ENCODE measurements at places on chromosomes 7 and 10.

- DNase-seq = no peak
Measured at GRCh38 chr7:129827467-129827990, 125.2 kb downstream of the UBE2H start.

- no peak for DNase-seq
Measured at GRCh38 chr7:33287738-33288137, 158.4 kb downstream of the BBS9 start.

DNA sequence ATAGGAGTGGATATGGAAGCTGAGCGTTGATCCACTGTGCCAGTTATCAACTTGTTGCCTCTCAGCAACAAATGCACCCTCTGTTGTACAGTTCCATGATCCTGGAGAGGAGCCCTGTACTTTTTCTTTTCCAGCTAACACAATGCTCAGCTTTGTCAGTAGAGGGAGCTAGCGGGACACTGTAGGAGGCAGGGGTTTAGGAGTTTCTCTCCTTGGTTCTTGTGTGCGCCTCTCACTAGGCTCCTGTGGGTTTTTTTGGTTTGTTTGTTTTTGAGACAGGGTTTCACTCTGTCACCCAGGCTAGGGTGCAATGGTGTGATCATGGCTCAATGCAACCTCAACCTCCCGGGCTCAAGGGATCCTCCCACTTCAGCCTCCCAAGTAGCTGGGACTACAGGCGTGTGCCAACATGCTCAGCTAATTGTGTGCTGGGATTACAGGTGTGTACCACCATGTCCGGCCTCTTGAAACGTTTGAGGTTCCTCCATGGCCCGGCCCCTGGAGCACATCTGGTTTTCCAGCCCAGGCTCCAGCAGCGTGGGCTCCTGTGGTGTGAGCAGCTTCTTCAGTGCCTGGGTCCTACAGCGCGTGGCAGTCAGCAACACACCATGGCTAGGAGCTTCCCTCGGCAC lies 12.0 kb upstream of the MARVELD1 start:
- no peak for DNase-seq

- no peak for DNase-seq
Measured at GRCh38 chr10:14658331-14659127, 116.2 kb downstream of the FAM107B start.

- DNase-seq = peak; percentile 95
Measured at GRCh38 chr7:108455998-108456677, at the start of gene NRCAM. TSS of gene NRCAM (minus strand) at chr7:108456436. CDS start at chr7:108240064, 216,372 bp downstream.

GRCh38 chr7:137235434-137235833 lies 108.1 kb downstream of the PTN start:
- DNase-seq = no peak

DNA sequence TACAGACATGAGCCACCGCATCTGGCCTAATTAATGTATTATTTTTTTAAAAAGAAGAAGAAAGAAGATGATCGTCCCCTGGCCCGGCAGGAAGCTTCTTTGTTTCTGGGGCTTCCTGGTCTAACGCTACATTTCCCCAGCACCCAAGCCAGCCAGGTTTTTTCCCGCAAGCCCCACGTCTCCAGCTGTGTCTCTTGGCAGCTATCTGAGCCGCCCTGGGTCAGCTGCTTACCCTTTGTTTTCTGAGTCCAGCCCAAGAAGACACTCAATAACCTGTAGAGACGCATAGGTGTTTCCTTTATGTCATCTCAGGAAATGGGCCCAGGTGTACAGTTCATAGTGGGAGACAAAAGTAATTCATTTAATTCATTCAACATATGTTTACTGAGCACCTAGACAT lies 110.2 kb downstream of the MTPAP start:
- no peak for DNase-seq

- no peak for DNase-seq
Measured at GRCh38 chr7:98805956-98806838, 63.6 kb downstream of the TMEM130 start.

DNA sequence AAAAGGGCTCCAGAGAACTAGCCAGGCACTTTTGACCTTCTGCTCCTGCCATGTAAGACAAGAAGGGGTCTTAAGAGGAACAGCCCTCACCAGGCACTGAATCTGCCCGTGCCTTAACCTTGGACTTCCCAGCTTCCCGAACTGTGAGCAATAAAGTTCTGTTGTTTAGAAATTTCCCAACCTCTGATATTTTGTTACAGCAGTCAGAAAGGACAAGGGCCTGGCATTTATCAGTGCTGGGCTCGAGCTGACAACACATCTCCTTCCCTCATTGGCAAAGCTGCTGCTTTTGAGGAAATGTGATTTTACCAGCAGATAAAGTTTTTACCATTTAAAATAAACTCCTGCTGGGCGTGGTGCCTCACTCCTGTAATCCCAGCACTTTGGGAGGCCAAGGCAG lies 103.5 kb downstream of the GPR26 start:
- no peak for DNase-seq

DNA sequence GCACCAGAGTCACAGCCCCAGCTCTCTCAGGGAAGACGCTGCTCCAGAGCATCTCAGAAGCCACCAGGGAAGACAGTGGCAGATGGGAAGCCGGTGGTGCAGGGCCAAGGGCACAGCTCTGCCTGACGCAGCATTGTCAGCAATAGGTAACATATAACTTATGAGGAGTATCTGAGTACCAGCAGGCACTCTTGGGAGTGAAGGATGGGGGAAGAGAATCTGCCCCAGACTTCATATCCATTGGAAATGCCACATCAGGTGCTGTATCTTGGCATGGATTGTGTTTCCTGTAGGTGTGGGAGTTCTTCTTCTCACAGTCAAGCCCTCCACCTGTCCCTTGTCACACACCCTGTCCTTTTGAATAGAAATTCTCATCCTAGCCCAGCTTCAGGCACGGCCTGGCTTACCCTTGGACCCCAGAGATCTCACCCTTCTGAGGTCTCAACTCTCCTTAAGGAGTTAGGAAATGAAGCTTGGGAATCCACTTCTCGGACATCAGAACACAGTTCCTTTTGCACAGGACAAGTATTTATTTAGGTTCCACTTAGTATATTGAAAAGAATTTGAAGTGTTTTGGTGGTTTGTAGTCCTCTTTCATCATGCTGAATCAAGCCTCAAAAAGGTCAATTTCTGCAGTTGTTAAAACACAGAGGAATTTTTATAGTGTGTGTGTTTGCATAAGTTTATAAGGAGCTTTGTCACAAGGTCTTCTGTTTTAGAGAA lies 9.9 kb downstream of the EPDR1 start:
- no peak for DNase-seq

All from NCI-H2171 (cell line).